ENCODE measurements at places on chromosomes 3 and 15.

DNA sequence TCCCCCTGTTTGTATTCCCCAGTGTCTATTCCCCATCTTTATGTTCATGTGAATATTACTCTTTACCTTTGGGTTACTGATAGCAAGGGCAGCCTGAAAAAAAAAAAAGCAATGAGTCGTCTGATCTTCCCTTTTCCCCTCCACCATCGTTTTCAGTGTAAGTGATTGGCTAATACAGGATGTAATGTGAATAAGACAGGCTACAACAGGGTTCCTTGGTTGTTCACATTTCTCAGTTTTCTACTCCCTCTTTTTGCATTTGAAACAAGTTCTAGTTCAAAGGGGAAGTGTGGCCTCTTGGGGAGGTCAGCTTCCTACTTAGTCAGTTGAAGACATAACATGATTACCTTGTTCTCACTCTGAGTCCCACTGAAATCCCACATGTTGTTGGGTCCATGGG is 278.0 kb upstream of the TRIM42 start:
- DNase-seq, result no peak

DNA sequence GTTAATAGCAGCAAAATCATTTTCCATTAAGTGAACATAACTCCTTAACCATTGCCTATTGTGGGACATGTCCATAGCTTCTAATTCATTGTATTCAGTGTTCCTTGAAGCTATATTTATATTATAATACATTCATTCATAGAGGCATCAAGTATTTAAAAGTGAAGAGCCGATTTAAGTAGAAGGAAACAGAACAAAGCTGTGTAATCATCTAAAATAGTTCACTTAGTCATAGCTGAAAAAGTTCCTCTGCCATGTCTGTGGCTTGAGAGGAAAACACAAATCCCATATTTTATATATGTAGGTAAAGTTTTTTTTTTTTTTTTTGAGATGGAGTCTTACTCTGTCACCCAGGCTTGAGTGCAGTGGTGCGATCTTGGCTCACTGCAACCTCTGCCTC is 54.5 kb downstream of the TMEM108 start:
- no peak for DNase-seq

DNA sequence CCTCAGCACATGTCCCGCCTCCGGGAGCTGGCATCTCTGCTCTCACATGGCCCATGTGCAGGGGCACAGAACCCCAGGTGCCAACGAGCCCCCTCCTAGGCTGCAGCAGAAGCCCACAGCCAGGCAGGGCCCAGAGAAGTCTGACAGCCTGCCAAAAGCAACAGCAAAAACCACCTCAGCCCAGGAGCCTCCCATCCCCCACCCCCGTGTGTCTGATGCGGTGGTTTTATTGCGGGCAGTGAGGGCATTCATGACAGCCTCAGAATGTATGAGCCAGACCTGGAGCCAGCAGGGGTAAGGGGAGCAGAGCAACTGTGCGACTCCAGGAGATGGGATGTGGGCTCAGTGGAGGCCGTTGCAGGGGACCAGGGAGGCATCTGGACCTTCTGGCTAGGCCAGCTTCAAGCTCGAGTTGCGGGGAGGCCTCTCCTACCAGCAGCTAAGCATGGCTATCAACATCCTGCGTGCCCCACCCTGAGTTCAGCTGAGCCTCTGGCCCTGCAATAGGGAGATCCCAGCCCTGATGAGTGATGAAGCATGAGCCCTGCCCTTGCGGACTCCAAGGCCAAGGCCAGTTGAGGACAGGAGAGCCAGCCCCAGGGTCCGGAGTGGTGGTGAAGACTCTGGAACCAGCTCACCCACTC is 52.5 kb downstream of the CYP11A1 start:
- no peak for DNase-seq

- DNase-seq, result peak; percentile 26
Observed at GRCh38 chr15:84750583-84751092, 2.2 kb downstream of the ZNF592 start.

DNA sequence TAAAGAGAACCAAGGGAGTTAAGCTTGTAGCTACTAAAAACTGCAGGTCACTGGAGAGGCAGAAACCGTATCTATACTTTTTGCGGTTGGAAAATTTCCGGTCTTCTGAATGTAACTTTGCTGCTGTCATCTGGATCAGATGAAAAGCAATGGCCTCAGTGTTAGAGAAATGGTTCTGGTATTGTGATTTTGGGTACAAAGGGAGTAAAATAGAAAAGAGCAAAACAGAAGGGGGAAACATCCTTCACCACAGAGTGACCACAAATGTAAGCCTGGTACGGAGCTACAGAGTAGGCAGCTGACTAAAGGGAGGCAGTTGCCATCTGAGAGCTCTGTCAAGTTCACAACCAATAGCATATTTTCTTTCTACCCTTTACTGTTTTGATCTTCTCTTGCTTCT is 5.6 kb downstream of the CD96 start:
- DNase-seq, result no peak

GRCh38 chr3:167996514-167996913 is 99.2 kb downstream of the GOLIM4 start:
- DNase-seq, result no peak

DNA sequence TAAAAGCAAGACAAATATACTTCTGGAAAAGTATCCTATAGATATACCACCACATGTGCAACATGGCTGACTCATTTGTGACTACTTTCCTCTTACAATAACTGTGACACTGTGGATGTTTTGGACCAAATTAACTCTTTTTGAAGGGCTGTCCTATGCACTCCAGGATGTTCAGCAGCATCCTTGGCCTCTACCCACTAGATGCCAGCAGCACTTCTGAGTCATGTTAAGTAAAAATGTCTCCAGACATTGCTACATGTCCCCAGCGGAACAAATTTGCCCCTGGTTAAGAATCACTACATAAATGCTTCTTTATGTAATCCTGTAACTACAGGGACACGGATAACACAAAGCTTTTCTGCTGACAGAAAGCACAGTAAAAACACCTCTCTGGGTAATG is 32.0 kb downstream of the RUVBL1 start:
- no peak for DNase-seq

Measured in activated B cell treated with CpG ODN at 0.5 μM for 24 hours (primary cell).